ENCODE measurements at places on chromosomes 7 and 10. TPM values are rescaled to one million over a fixed set of nuclear protein-coding genes. Genes with fewer than 3 reads are reported as not detected.

NAT16 gene
- 1.7 TPM for total RNA-seq

STX1A gene
- 16.4 TPM for total RNA-seq

OR13A1 gene
- not detected for total RNA-seq

LMOD2 gene
- not detected for total RNA-seq

CDC123 gene
- total RNA-seq = 111 TPM

C7orf57 gene
- total RNA-seq = not detected

PTEN gene
- total RNA-seq = 52.5 TPM

SORCS3 gene
- 3.4 TPM for total RNA-seq

APBB1IP gene
- total RNA-seq = not detected

COL17A1 gene
- total RNA-seq = not detected

AKR1C8 gene
- not detected for total RNA-seq

FAM180A gene
- not detected for total RNA-seq

FRMPD2 gene
- total RNA-seq = 0.26 TPM

BAMBI gene
- total RNA-seq = 4.8 TPM

Data from neural crest cell (in vitro differentiated cells).